Stimulated activated CD8-positive, alpha-beta memory T cell treated with anti-CD3 and anti-CD28 coated beads, Interleukin-4, amount 100 ng/mL, for 1 hour (primary cell): ENCODE measurements at places on chromosomes 1 and 21.

DNA sequence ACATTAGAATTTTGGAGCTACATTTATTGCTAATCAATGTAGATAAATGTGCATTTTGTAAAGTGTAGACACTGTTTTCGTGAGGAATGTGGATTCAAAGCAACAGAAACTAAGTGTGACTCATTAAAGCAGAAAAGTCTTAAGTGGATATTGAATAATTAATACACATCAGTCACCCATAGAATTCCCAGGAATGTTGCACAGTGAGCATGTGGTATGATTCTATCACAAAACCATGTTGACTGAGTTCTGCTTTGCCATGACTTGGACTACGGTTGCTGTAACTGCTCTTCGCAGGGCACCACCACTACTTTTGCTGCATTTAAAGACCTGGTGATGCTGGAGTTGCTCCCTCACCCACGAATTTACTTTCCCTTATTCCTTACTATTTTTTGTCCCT is 471.8 kb downstream of the KCNT2 start:
- no peak for DNase-seq

DNA sequence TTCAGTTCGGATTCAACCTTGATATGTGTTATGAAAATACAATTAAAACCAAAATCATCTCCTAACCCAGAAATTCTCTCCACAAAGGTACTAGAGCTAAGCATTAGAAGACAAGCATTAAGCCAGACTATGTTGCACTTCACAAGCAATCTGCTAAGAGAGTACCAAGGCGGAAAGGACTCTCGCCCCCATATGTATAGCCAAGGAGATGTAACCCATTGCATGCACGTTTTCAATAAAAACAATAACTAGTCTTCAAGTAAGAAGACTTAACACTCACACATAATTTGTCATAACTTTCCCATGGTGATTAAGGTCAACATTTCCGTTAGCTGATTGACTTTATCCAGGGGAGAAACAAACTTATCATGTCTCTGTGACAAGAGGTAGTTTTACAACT is 27.6 kb upstream of the PTPRC start:
- no peak for DNase-seq

- no peak for DNase-seq
These were observed 752.1 kb downstream of the NCAM2 start for GRCh38 chr21:21750124-21750825.

DNA sequence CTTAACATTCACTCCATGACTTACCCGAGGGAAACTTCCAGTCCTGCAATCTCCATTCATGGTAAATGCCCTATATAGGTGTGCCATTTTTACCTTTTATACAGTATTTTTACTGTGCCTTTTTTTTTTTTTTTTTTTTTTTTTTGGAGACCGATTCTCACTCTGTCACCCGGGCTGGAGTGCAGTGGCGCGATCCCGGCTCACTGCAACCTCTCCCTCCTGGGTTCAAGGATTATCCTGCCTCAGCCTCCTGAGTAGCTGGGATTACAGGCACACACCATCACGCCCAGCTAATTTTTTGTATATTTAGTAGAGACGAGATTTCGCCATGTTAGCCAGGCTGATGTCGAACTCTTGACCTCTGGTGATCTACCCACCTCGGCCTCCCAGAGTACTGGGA is 124.4 kb upstream of the PLPPR4 start:
- no peak for DNase-seq

DNA sequence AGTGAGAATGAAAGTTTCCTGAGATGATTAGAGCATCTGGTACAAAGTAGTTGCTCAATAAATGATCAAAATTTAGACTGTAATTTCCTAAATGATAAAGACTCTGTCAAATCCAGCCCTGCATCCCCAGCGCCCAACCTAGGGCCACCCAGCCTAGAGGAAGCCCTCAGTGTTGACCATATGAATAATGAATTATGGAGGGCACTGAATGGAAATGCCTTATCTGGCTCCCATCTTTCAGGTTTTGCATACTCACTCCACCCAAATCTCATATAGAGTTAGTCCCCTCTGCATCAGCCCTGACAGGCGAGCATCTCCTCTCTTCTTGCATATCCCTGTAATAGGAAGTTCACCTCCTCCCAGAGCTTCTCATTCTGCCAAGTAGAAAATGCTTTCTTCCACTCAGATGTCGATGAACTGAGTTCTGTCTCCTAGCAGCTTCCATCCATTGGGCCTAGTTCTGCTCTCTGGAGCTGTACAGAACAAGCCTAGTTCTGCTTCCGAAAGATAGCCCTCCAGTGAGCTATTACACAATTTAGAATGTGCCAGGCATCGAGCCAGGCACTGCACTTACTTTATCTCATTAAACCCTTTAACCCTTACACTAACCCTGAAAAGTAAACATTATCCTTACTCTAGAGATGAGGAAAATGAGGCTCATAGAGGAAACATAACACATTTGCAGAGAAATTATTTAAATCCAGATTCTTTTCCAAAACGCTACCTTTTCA is 20.9 kb downstream of the COA7 start:
- DNase-seq: no peak

DNA sequence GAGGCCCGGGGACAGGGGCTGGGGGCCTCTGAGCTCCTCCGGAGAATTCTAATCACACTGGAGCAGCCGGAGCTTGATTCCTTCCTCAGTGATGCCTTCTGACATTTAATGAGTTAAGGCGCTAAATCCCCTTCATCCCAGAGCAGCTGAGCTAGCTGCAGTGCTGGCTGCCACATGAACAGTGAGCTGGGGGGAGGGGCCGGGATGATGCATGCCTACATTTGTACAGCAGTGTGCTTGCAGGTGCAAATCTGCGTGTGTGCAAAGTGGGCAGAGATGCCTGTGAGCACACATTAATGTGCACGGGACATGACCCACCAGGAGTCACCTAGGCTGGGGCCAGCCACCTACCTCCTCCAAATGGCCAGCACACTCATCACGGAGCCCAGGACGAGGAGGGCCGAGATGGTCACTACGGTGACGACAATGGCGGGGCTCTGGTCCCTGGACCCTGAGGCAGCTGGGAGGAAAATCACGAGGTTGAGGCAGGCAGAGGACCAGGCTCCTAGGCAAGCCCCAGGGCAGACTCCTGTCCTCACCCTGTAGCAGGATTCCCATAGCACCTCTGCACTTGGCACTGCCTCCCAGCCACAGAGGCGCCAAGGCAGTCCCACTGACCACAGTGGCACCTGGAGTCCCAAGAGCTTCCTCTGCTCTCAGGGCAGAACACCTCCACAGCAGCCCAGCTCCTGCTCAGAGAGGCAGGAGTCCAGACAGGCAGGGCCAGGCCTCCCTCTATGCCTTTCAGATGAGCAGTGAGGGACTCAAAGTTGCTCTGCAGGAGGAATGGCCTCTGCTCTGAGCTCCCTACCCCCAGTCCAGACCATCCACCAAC is 34.7 kb downstream of the CDCA8 start:
- DNase-seq: no peak

GRCh38 chr1:972726-973458 is 6.6 kb downstream of the PLEKHN1 start:
- no peak for DNase-seq

- no peak for DNase-seq
These were observed 27.9 kb downstream of the TRIM67 start for GRCh38 chr1:231189683-231190270.

- DNase-seq: no peak
These were observed 243.1 kb downstream of the FOXD2 start for GRCh38 chr1:47680815-47681475.

- no peak for DNase-seq
These were observed 3.7 kb upstream of the SLC1A7 start for GRCh38 chr1:53145942-53146708.

GRCh38 chr1:150281221-150281757 is 1.1 kb upstream of the CIART start:
- no peak for DNase-seq

GRCh38 chr21:42022091-42022430 is 11.9 kb upstream of the ZBTB21 start:
- no peak for DNase-seq

GRCh38 chr1:228465571-228466146 is 21.5 kb upstream of the RNF187 start:
- no peak for DNase-seq

DNA sequence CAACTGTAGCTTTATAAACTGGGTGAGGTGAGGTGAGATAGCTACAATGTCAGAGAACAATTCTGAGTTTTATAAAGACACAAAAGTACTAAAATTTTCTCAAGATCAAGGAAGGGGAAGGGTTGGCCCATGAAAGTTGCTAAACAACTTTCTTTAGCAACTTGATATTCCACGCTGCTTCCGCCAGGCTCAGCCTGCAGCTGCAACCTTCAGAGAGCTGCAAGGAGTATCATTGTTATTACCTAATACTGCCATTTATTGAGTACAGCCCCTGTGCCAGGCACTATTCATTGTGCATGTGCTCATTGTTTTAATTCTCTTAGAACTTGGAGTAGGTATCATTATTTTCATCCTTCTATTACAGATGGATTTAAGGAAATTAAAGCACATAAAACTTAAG is 34.1 kb upstream of the SUCO start:
- no peak for DNase-seq

DNA sequence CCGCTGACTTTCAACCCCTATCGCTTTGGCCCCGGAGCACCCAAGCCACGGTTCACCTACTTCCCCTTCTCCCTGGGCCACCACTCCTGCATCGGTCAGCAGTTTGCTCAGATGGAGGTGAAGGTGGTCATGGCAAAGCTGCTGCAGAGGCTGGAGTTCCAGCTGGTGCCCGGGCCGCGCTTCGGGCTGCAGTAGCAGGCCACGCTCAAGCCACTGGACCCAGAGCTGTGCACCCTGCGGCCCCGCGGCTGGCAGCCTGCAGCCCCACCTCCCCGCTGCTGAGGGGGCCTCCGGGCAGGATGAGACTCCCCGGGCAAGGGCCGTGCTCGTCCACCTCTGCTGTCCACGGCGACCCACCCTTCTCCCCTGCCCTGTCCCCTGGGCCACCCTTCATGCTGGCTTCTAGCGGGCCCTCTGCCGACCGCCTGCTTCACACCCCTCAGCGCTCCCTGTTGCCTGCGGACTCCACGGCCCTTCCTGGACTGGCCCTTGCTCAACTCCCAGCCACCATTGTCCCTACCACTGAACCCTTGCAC is 92.2 kb upstream of the TRABD2B start:
- DNase-seq: no peak

DNA sequence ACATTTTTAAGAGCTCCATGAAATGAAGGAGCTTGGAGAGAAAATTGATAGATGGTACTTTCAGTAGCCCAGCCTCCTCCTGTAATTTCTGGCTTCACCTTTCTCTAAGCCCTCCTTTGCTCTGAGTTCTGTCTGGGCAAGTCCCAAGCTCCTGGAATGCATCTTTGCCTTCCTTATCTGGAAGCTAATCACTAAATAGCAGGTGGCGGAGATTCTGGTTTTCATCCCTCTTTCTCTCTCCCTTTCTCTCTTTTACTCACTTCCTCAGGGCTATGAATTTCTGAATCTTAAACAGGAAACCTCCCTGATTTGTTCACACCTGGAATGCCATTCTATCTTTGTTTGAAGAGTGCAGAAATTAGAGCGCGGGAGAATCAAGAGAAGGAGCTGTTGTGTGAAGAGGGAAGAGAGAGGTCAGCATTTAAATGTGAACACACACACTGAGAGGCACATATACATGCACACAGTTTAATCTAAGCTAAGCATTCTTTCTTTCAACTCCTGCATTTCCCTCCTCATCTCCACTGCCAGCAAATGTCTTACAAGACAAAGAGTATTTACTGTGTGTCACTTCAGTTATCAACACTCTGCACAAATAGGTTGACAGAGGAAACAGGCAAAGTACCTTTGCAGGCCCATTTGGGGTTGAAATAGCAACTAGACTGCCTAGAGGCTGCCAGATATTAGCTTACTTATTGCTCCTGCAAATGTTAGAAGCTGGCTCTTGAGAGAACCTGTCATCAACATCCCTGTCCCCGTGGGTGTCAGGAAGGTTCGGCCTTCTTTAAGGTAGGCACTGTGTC is 199.4 kb upstream of the CAMK1G start:
- no peak for DNase-seq

GRCh38 chr1:101293461-101294051 is 56.7 kb downstream of the S1PR1 start:
- no peak for DNase-seq

- no peak for DNase-seq
These were observed 48.0 kb downstream of the MRPL37 start for GRCh38 chr1:54247863-54248515.

DNA sequence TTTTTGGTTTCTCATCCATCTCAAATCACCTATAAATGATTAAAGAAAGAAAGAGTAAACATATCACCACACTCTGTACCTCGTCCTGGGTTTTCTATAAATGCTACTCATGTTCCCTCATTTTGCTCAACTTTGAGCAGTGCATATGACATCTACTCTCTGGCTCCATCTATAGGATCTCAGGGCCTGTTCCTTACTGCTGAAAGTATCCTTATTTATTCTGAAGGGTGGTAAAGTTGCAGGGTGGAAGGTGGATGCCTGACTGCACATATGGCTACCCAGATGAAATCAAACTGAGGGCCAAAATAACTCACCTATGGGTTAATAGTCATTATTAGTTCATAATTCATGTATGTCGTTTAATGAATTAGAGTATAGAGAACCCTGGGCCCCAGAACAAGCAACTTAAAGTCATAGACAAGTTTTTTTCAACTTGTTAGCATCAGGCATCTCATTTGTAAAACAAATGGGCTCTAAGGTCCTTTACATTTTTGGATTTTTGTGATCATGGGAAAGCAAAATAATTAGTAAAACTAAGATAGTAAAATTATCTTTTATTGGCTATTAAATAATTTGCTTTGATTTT is 46.5 kb downstream of the NCF2 start:
- DNase-seq: no peak

DNA sequence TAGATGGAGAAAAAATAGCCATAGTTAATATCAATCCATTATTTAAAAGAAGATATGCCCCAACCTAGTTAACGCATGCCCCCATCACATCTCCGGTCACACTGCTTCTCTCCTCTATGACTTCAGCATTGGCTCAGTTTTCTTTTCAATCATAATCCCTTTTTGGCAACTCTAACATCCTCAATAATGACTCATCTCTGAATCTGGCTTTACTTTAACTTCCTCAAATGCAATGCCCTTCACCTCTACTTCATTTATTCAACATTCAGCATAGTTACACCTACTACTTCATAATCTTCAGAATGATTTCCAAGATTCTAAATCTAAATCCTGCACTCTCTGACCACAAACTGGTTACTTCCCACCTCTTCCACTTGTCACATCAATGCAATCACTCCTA is 417.3 kb downstream of the USH2A start:
- DNase-seq: no peak

DNA sequence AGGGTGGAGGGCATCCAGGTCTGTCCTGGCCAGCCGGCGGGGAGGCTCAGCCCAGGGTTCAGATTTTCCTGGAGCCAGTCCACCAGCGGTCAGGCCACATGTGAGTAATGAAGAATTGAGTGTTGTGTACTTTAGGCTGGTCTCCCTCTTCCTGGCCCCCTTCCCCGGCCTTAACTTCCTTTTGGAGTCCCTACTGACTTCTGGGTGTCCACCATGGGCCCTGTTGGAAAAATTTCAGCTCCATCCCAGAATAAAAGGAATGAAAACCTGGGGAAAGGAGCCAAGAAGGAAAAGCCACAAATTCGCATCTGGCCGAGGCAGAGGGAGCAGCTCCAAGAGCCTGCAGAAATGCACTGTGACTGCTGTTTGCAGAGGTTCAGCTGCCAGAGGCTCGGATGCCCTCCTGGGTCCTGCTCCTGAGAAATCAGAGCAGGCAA is 35.5 kb upstream of the HHAT start:
- DNase-seq: no peak
